ENCODE measurements at places on chromosomes 2 and 18.
A peak's percentile ranks its signal among the peaks of the same experiment; 100 is the strongest.

- peak; percentile 50 for DNase-seq
These were observed 75.3 kb downstream of the VSNL1 start for GRCh38 chr2:17615728-17616351.

DNA sequence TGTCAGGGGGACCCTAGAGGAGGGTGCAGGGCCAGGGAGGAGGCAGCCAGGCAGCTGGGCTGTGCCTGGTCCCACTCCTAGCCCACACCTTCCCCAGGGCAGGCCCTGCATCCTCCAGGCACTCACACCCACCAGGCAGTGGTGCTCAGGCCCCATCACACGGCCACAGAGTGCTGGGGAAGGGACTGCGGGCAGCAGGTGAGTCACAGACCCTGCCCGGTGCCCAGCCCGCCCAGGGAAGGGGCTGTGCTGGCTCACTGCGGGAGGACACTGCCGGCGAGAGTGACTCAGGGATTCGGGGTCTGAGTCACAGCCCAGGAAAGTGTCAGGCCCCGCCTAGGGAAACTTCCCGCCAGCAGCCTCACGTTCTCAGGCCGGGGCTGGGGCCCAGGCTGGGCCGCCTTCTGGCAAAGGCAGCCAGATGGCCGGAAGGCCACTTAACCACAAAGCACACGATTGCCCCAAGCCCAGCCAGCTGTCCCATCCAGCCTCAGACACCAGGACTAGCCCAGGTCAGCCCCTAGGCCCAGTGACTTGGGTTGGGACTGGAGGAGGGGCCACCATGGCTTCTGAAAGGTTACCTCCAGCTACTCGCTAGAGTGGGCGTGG lies 42.2 kb downstream of the BIN1 start:
- DNase-seq, result peak; percentile 67

DNA sequence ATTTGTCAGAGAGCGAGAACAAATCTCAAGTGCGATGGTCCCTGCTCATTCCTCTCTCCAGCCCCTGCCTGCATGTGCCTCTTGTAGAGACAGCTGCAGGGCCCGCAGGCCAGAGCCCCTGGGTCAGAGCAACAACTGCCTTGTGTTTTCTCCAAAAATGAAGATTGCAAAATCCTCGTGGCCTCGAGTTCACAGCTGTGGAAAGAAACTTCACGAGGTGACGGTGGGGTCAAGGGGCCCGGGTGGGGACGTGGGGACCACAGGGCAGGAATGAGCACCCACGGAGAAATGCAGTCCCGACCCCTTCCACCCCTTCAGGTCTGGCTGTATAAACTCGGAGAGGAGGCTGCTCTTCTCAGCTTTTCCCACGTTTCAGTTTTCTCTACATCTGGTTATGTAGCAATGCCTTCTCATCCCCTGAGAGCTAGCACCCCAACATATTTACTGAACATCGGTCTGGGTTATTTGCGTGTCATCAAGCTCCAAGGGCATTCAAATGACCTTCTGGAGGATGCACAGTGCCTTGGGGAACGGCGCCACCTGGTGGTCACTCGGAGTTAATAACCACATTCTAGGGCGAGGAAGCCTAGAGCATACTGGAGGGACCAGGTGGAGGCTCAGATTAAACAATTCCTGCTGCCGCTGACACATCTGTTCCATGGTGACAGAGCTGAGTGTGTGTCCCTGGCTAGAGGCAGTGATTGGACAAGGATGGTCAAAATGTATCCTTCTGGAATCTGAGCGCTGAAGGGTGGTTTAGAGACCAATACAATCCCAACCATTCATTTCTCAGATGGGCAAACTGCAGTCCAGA lies 91.4 kb upstream of the CYRIA start:
- peak; percentile 82 for DNase-seq

DNA sequence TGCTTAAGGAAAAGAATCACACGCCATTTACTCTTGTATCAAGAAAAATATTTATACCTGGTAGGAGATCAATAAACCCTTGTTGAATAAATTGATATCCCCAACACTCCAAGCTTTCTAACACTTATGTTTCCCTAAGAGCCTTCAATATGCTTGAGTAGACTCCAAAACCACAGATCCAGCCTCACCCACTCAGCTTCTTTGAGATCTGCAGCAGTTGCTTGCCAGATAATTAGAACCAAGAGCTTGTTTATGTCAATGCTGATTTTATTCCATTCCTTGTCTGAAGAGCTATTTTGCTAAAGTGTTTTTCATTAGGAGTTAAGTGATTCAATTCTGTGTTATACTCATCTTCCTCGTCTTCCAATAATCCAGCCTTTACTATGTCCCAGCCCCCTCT lies 26.3 kb upstream of the CRIM1 start:
- no peak for DNase-seq

GRCh38 chr2:150812664-150813367 lies 325.3 kb upstream of the RND3 start:
- no peak for DNase-seq

DNA sequence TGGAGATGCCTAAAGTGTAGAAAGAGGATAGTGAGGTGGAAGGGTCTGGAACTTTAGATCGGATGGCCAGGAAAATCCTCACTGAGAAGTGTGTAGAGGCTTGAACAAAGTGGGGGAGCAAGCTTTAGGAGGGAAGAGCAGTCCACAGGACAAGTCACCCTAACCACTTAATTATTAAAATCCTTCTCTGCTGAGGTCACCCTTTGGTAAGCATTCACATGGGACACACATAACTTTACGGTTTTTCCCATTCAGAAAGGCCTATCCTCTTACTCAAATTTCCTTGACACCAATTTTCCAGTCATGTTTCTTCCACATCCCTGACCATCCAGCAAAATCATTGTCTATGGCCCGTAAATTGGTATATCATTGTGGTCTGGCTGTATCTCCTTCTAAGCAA lies 31.0 kb upstream of the ZEB2 start:
- DNase-seq, result no peak

- no peak for DNase-seq
These were observed 9.3 kb downstream of the TSHZ1 start for GRCh38 chr18:75219745-75220375.

DNA sequence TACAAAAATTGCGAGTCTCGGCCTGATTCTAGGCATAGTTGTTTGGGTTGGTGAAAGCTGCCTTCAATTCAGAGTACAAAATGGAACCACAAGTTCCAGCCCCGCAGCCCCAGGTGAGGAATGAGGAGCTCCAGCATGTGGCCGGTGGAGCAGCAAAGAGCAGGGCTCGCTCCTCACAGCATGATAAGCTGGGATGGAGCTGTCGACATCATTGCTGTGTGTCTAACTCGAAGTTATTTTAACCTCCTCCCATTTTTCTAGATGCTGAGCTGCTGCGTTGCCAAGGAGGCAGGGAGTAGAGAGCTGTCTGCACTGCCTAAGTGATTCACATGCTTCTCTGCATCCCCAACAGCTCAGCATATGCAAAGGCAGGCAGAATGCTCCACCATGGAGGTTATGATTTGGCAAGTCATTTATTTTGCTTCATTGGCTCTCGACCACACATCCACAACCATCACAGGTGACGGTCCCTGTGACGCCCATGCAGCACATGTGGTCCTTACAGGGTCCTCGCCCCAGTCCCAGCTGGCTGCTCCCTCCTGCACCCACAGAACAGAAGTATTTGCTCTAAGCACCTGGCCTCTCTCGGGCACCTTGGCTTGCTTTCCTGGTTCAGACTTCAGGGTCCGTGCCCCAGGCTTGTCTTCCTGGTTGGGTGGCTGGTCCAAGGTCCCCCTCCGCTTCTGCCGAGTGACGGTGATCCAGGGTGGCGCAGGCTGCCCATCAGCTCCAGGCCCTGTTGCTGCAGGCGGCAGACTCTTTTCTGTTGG lies 66.0 kb upstream of the MGAT4A start:
- no peak for DNase-seq

GRCh38 chr2:160555420-160556071 lies 61.9 kb upstream of the RBMS1 start:
- DNase-seq, result no peak

DNA sequence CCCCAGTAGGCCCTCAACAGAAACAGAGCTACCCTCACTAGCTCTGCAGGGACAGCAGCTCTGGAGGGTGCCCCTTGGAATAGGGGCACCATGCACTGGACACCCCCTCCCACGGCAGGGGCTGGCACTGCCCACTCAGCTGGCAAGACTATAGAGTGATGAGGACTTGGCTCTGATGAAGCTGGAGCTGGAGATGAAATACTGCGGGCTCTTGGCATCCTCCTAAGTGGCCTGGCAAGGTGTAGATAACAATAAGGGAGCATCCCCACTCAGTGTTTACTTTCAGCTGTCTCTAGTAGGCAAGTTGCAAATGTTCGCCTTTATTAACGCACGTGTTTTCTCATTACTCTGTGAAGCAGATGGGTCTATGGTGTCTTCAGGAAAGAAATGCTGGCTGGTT lies 92.7 kb downstream of the PDCL3 start:
- no peak for DNase-seq

DNA sequence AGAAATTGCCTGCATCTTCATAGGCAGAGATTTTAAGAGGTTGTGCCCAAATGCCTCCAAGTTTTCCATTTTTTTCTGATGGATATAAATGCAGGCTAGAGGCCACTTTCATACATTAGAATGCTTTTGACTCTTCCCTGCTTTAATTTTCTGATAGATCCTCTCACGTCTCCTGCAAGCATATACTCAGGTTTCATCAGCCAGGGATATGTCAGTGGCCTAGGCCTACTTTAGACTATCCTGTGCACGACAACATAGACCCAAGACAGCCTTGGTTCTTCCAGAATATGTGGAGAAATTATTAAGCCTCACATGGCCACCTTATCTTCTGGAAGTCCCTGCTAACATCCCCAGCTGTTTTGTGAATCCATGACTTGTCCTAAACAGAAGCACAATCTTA lies 415.9 kb downstream of the TDRD15 start:
- DNase-seq, result no peak

GRCh38 chr2:199057936-199058335 lies 399.8 kb downstream of the SATB2 start:
- no peak for DNase-seq

DNA sequence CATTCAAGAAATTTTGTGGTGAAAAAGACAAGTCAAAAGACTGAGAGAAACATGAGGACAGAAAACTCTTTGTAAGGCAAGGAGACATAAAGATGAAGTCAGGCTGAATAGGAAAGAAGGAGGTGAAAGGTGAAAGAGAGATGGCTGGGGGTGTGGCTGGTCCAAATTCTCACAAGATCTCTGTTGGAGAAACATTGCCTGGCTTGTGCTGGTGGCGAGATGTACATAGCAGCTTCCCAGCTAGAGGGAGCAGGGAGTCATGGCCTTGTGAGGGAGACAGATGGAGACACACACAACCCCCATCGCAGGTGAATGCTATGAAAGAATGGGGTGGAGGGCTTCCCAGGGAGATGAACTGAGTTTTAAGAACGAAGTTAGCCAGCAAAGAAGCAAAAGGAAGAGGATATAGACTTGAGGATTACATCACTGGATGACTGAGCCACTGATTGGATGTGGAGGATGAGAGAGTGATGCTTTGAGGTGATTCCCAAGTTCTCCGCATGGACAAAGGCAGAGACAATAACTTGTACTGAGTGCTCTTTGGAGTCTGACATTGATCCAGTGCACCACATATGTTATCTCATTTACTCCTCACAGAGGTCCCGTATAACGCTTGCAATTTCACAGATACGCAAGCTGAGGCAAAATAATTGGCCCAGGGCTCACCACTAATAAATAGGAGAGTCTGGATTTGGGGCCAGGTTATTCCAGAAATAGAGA lies 3.7 kb upstream of the EMX1 start:
- DNase-seq, result no peak

- no peak for DNase-seq
These were observed 8.5 kb downstream of the RTTN start for GRCh38 chr18:70197026-70197425.

- DNase-seq, result no peak
These were observed 82.2 kb upstream of the PNPT1 start for GRCh38 chr2:55775828-55776227.

All from breast epithelium (tissue), 4 donors.